Right lobe of liver (tissue), 6 donors: ENCODE measurements at places on chromosomes 12 and 14.

DNA sequence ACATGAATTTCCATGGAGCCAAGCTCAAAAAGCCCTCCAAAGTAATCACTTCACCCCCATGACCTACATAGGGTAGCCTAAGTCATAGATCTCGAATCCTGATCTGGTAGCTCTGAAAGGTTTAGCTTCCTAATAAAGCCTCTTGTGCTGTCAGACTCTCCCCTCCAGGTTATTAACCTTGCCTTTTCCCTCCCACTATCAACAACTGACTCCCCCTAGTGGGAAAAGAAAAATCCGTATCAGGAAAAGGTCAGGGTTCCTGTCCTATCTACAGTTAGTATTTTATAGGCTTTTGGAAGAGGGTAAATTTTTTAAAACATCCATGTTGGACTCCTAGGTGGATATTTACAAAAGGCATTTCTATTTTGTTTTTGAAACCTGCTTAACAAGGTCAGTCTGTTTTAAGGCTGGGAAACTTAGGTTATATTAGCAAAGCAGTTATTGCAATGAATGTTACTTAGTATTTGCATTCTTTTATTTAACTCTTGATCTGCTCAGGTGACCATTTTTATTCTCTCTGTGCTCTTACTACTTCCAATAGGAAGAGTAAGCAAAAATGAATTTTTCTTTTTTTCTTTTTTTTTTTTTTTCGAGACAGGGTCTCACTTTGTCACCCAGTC lies 8.0 kb downstream of the YY1 start:
- no peaks in the 10 kb centered on the region for H3K36me3 ChIP-seq
- H3K27me3 ChIP-seq: no peaks in the 10 kb centered on the region
- no peaks in the 10 kb centered on the region for H3K4me1 ChIP-seq

- no peak overlapping the region for H3K4me3 ChIP-seq
- no peaks in the 10 kb centered on the region for H3K36me3 ChIP-seq
- DNase-seq: no peak
- H3K27ac ChIP-seq: no peak overlapping the region
- no peaks in the 10 kb centered on the region for H3K4me1 ChIP-seq
Observed at GRCh38 chr14:86055512-86056075, 525.6 kb downstream of the FLRT2 start.

DNA sequence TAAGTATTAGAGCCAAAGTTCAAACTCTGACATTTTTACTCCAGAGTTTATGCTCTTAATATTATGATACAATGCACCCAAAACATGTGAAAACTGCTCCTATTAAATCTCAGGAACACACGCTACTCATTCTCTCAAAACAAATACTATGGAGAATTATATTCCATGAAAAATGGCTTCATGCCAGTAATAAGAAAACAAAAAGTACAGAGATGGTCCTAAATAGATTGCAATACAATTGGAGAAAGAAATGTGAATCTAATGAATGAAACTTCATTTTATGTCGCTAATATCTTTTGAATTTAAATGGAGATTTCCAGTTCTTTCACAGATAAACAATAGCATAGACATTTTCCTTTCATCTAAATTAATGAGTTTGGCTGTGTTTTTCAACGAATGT lies 384.3 kb downstream of the ADAMTS20 start:
- H3K4me1 ChIP-seq: no peaks in the 10 kb centered on the region
- H3K4me3 ChIP-seq: no peak overlapping the region
- no peaks in the 10 kb centered on the region for H3K36me3 ChIP-seq
- DNase-seq: no peak

DNA sequence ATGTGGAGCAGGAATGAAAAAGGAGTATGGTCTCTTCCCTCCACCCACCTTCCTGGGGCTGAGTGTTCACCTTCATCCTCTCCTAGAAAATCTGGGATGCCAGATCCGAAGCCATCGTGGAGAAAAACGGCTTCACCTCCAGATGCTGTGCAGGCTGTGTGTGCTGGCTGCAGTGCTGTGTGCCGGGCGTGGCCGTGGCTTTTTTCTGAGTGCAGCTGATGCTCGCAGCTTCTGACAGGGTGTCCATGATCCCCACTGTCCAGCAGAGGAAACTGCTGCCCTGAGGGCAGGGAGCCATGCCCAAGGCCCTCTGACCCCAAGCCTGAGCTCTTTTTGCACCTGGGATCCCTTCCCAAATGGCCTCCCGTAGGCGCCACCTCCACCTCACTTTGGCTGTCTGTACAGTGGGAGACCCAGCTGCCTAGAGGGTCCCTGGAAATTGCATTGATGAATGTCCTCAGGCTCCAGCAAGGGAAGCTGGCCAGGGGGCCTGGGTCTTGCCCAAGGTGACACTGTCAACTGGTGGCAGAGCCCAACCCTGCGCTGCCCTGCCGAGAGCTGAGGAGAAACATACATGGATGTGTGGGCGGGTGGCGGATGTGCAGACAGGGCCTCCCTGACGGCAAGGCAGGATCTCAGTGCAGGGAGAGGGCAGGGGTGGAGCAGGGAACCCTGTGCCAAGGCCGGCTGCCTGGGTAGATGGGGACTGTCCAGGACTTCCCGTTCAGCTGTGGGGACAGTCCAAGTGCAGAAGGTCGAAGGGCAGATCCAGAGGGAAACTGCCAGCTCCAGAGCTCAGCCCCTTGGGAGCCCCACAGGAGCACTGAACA lies 53.3 kb downstream of the BEGAIN start:
- H3K27ac ChIP-seq: peak overlapping the region; percentile 21
- H3K4me3 ChIP-seq: no peak overlapping the region
- peak; percentile 86 for DNase-seq
- peaks cover 26% of the 10 kb centered on the region for H3K4me1 ChIP-seq

DNA sequence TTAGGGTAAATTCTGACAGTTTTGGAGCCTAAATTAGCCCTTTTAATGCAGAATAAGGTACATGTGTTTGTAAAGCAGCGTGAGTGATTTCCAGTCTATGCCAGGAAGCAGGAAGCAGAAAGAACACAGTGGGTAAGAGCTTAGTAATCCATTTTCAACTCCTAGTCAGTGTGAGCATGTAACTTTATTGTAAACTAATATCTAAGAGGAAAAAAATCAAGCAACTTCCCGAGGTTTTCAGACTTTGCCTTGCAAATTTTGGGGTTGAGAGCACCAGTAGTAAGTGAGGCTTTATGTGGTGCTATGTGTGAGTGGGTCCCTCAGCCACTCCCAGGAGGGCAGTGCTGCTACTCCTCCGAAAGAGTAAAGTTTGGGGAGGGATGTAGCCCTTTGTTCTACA lies 2.9 kb downstream of the CIPC start:
- H3K36me3 ChIP-seq: peaks cover 3% of the 10 kb centered on the region
- H3K4me1 ChIP-seq: peaks cover 11% of the 10 kb centered on the region

- no peaks in the 10 kb centered on the region for H3K36me3 ChIP-seq
- H3K4me1 ChIP-seq: no peaks in the 10 kb centered on the region
- no peak overlapping the region for H3K4me3 ChIP-seq
- no peak for DNase-seq
Observed at GRCh38 chr14:81113176-81113575, 107.6 kb downstream of the GTF2A1 start.

- DNase-seq: no peak
- no peaks in the 10 kb centered on the region for H3K27me3 ChIP-seq
- H3K27ac ChIP-seq: no peak overlapping the region
- H3K36me3 ChIP-seq: no peaks in the 10 kb centered on the region
Observed at GRCh38 chr14:80080601-80081000, 130.7 kb downstream of the DIO2 start.

- H3K27ac ChIP-seq: no peak overlapping the region
- DNase-seq: no peak
- no peaks in the 10 kb centered on the region for H3K36me3 ChIP-seq
- H3K4me1 ChIP-seq: no peaks in the 10 kb centered on the region
- H3K27me3 ChIP-seq: no peaks in the 10 kb centered on the region
- no peak overlapping the region for H3K4me3 ChIP-seq
Observed at GRCh38 chr14:63178912-63179311, 25.3 kb upstream of the RHOJ start.

GRCh38 chr14:51707327-51707726 lies 55.6 kb downstream of the FRMD6 start:
- no peaks in the 10 kb centered on the region for H3K36me3 ChIP-seq
- H3K4me1 ChIP-seq: no peaks in the 10 kb centered on the region
- no peak overlapping the region for H3K27ac ChIP-seq

DNA sequence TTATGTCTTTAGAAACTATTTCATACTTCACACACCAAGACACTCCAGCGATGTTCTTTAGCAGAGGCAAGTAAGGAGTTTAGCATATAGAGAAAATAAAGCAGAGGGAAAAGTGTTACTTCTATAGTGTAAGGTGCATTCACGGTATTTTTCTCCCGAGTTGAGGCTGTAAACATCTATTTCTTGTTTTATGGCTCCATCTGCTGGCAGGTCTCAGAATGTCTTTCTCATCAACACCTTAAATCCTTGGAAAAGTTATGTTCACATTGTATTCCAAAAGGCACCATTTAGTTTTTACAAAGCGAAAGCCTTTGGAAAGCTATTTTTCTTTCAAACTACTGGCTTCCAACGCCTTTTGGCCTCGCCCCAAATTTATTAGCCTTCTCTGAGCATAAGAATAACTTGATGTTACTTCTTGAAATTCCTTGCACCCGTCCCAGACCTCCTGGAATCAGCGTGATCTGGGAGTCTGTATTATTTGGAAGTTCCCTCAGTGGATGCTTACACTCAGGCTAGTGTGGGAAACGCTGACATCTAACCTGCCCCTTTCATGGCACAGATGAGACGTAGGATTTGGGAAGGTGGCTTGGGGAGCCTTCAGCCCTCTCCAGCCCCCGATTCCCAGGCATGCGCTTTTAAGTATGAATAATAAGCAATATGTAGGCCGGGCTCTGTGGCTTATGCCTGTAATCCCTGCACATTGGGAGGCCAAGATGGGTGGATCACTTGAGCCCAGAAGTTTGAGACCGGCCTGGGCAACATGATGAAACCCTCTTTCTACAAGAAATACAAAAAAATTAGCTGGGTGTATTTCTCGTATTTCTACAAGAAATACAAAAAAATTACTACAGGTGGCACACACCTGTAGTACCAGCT lies 1.9 kb upstream of the PIWIL1 start:
- H3K36me3 ChIP-seq: no peaks in the 10 kb centered on the region
- no peak for DNase-seq
- no peaks in the 10 kb centered on the region for H3K27me3 ChIP-seq
- H3K27ac ChIP-seq: no peak overlapping the region

DNA sequence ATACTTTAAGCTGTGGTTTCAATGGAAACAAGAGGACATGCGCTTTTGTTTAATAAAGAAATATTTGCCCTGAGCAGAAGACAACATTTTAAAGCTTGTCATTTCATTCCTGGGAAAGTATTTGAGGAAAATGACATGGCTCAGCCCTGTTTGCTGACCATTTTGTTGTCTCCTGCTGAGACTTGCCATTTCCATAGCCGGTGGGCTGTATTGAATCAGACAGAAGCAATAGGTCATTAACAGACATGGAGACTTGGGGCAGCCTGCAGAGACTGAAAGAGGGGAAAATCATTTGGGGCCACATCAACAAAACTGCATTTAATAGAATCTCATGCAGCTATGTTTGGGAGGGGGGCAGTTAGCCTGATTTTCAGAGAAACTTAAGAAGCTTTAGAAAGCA lies 443.0 kb downstream of the NPAS3 start:
- H3K27me3 ChIP-seq: no peaks in the 10 kb centered on the region
- no peak for DNase-seq
- H3K27ac ChIP-seq: no peak overlapping the region
- no peak overlapping the region for H3K4me3 ChIP-seq
